Esophagus mucosa (tissue), 1 donor: ENCODE measurements at places on chromosomes 1 and 21. TPM values are rescaled to one million over a fixed set of nuclear protein-coding genes. Genes with fewer than 3 reads are reported as not detected.

GPR25 gene
- total RNA-seq: 0.32 TPM

F13B gene
- not detected for total RNA-seq

MARK1 gene
- 6.1 TPM for total RNA-seq

KCNQ4 gene
- total RNA-seq: 0.24 TPM

CEPT1 gene
- 23.3 TPM for total RNA-seq

LPAR3 gene
- total RNA-seq: 20.6 TPM

CELA2B gene
- total RNA-seq: not detected

OR6K3 gene
- total RNA-seq: not detected

PLA2G2D gene
- total RNA-seq: 0.20 TPM

DMBX1 gene
- not detected for total RNA-seq

RUNX3 gene
- total RNA-seq: 1.6 TPM

AJAP1 gene
- total RNA-seq: 0.44 TPM

CACHD1 gene
- total RNA-seq: 2.8 TPM

PBX1 gene
- 31.5 TPM for total RNA-seq

CRABP2 gene
- total RNA-seq: 1,373 TPM

TPTE gene
- total RNA-seq: not detected

PCSK9 gene
- total RNA-seq: 18.3 TPM

KIF21B gene
- 0.52 TPM for total RNA-seq
